Fibroblast of lung (primary cell): ENCODE measurements at places on chromosomes 5 and 9. TPM values are rescaled to one million over a fixed set of nuclear protein-coding genes. Genes with fewer than 3 reads are reported as not detected.

Gene ANKRD31
- polyA plus RNA-seq: 0.05 and 0.06 TPM in 2 replicates

Gene GDF9
- polyA plus RNA-seq: 0.07 and 0.11 TPM in 2 replicates

Gene AGTPBP1
- 6.8 and 10.6 TPM in 2 replicates for polyA plus RNA-seq

GRCh38 chr5:108276187-108277050, 105.5 kb downstream of the FBXL17 start:
- no peak overlapping the region for H3K27ac ChIP-seq
- no peaks in the 10 kb centered on the region for H3K36me3 ChIP-seq
- no peaks in the 10 kb centered on the region for H3K4me1 ChIP-seq
- DNase-seq: no peak
- H3K4me3 ChIP-seq: no peak overlapping the region

DNA sequence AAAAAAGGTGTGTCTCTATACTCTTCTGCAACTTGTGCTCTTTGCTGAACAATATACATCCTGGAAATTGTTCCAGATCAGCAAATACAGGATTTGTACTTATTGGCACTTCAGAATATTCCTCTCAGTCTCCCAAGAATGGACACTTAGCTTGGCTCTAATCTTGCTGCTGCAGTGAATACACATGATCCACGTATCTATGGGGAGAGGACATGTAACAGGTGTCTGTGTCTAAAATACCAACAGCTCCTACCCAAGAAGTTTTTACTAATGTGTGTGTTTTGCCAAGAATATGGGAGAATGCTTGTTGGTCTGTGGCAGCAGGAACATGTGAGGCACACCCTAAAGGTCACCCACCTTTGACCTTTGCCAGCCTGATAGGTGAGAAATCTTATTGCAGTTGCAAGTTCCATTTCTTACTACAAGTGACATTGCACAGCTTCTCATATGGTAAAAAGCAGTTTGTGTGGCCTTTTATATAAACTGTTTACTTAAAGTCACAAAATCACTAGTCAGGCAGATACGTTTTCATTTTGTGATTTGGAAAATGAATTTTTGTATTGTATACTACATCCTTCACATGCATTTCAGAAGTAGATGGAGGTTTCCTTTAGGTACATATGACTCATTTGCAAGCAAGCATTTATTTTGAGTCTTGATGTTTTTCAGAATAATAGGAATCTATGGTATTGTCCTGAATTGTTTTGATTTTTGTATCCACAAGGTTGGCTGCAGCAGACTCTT, 35.8 kb downstream of the PHF2 start:
- no peak for DNase-seq
- H3K27me3 ChIP-seq: no peaks in the 10 kb centered on the region
- no peak overlapping the region for H3K27ac ChIP-seq
- no peaks in the 10 kb centered on the region for H3K4me1 ChIP-seq
- H3K4me3 ChIP-seq: no peak overlapping the region

GRCh38 chr5:10724781-10725507, 36.1 kb downstream of the DAP start:
- peaks cover 28% of the 10 kb centered on the region for H3K4me1 ChIP-seq
- H3K36me3 ChIP-seq: peaks cover 1% of the 10 kb centered on the region
- peak overlapping the region; percentile 40 for H3K4me3 ChIP-seq

- no peaks in the 10 kb centered on the region for H3K4me1 ChIP-seq
- H3K27me3 ChIP-seq: no peaks in the 10 kb centered on the region
- H3K27ac ChIP-seq: no peak overlapping the region
- H3K36me3 ChIP-seq: no peaks in the 10 kb centered on the region
- no peak overlapping the region for H3K4me3 ChIP-seq
These were observed 156.6 kb upstream of the PHYKPL start for GRCh38 chr5:178389026-178389729.
